GM12892 (cell line): ENCODE measurements at places on chromosomes 5 and 9.

DNA sequence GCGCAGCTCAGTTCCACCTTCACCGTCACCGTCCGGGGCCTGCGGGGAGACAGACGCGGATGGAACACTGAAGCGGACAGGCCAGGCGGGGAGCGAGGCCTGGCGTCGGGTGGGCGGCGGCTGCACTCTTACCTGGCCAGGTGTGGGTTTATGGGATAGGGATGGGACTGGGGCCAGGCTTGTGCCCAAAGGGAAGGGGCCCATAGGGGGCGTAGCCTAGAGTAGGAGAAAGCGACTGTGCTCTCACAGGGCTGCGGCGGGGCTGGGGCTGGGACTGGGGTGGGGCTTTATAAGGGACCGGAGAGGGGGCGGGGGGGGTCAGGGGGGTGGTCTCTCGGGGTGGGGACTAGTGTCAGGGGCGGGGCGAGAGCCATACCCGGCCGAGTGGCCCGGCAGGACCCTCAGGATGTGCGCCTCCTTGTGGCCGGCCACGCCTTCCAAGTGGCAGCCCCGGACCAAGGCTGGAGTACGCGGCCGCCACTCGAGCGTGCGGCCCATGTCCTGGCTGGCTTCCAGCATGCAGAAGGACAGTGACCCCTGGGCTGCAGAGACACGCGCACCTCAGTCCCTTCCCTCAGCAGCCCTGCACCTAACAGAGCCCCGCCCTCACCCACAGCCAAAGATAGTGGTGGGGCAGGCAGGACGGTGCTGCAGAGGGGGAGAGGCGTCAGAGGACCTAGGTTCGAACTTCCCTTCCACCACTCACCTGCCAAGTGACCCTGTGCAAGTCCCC is 22.8 kb downstream of the FPGS start:
- DNase-seq = no peak

DNA sequence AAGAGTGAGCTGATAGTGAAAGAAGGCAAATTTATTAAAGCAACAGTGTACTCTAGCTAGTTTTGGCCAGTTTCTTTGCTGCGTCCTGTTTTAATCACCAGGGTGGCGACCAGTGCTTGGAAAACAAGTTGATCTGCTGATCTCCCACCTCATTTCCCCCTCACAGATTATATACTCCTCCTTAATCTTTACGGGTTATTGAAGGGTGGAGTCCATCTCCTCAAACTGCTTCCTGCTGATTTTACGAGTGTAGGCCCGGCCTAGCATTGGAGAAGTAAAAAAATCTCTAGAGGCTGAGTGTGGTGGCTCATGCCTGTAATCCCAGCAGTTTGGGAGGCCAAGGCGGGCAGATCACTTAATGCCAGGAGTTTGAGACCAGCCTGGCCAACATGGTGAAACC is 14.0 kb upstream of the CFAP95 start:
- DNase-seq = no peak

DNA sequence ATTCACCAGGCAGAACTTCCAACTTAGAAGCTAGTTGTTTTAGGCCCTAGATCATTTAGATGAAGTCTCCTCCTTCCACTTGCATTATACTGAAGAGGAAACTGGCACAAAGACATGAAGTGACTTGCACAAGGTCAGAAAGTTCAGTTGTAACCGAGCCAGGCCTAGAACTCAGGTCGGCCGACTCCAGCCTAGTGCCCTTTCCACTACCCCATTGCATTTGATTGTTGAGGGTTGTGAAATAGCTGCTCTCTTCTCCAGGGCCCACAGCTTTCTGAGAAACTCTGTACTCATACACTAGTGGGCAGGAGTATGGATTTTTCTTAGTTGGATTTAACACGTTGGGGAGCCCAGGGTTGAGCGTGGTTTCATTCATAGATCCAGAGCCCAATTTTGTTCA is 5.6 kb downstream of the ZNF462 start:
- no peak for DNase-seq

- DNase-seq = no peak
Measured at GRCh38 chr5:77168879-77169244, 41.6 kb upstream of the PDE8B start.

DNA sequence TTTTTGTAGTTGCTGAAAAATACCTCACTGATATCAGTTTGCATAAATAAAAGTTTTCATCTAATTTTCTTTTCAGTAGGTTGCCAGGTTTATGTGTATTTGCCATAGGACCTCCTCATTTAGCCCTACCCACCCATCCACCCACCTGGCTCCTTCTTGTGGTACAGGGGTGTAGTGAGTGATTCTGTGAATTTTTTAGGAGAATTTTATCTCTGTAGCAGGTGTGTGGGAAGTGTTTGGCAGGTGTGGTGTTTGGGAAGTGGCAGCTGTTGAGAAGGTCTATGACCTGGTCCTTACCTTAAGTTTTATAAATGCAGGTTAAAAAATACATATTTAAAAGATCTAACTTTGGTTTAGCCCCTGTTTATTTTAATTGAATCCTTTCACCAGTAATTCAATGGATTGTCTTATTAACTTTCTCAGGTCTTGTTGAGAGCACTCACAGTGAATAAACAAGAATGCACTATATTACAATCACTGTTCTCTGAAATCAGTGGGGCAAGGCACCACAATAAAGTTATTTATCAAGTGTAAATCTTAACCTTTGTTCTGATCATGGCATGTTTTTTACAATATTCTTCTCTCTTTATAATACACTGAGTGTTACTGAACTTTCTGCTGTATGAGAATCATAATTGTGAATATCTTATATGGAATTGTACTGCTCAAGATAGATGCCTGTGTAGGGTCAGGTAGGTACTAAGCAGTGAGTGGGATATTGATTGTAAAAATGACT is 189.1 kb downstream of the WDR70 start:
- no peak for DNase-seq

- no peak for DNase-seq
Measured at GRCh38 chr9:89177944-89178829, at the start of gene SHC3. SHC3 (minus strand) TSS chr9:89178818; CDS start chr9:89178460, 358 bp downstream.

DNA sequence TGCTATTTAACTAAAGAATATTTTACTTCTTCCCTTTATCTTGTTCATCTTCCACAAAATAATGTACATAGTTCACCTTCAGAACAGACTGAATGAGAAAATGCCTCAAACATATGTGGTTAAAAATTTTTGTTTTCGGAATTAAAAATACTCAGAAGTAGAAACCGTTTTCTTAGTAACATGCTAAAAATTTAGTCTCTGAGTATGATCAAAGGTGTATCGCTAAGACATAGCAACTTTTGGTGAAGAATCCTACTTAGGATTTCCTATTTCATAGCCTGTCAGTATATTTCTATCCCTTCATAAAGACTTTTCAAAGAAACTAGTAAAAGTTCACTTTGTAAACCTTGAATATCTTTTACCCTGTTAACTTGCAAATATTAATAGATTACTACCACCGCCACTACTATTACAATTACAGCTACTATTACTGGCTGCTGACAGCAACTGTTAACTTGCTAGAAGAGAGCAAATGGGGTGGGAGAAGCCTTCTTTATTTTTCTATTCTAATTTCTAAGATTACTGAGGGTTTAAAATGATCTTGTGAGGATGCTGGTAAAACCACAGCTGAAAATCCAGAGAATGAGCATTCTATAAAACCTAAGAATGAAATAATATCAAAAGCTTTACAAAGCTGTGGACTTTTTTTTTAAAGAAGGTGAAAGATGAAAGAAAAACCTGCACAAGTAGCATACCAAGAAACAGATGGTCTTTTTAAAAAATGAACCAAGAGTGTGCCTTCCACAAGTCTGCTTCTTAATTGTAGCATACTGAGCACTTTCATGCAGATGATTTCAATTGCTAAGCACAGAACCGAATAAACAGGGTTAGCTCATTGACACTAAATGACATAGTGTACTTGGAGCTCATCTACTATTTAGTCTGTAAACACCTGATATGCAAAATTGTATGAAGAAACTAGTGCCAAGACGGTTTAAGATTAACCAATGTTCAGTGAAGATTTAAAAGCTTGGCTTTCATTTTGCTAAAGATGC is 246.3 kb upstream of the EFNA5 start:
- DNase-seq = no peak

- no peak for DNase-seq
Measured at GRCh38 chr5:2902742-2903297, 151.3 kb upstream of the IRX2 start.

GRCh38 chr9:123478967-123479602 is 123.1 kb downstream of the CRB2 start:
- DNase-seq = no peak

- no peak for DNase-seq
Measured at GRCh38 chr5:31692561-31693221, 53.8 kb downstream of the PDZD2 start.

GRCh38 chr5:39192450-39193160 is 26.8 kb downstream of the FYB1 start:
- no peak for DNase-seq
